ENCODE measurements at places on chromosomes 11 and 22.

GRCh38 chr11:29333993-29334775 is 682.6 kb downstream of the KCNA4 start:
- peak; percentile 63 for DNase-seq

GRCh38 chr11:116513278-116513823 is 259.4 kb downstream of the BUD13 start:
- DNase-seq, result no peak

GRCh38 chr11:28393348-28393747 is 285.2 kb downstream of the METTL15 start:
- no peak for DNase-seq

DNA sequence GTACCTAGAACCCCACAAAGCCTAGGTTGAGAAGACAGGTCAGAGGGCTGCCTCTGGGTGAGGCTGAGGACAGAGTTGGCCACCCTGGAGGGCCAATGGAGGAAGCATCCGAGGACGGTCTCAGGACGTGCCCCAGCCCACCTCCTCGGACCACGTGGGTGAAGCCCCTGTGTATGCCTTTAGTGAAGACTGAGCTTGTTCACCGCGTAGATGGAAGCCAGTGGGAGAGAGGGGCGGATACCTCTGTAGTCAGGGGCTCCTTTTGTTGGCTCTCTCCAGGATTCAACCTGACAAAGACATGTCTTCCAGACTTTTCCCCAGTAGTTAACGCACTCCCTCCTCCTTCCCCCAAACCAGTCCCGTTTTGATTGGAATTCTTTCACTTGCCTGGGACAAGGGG is 110.7 kb downstream of the ZBTB16 start:
- DNase-seq, result no peak

- no peak for DNase-seq
Observed at GRCh38 chr11:16985297-16985696, 28.9 kb downstream of the PLEKHA7 start.

GRCh38 chr11:76552987-76553386 is 108.2 kb downstream of the EMSY start:
- no peak for DNase-seq

- DNase-seq, result no peak
Observed at GRCh38 chr22:36259615-36260300, 6.8 kb downstream of the APOL1 start.

DNA sequence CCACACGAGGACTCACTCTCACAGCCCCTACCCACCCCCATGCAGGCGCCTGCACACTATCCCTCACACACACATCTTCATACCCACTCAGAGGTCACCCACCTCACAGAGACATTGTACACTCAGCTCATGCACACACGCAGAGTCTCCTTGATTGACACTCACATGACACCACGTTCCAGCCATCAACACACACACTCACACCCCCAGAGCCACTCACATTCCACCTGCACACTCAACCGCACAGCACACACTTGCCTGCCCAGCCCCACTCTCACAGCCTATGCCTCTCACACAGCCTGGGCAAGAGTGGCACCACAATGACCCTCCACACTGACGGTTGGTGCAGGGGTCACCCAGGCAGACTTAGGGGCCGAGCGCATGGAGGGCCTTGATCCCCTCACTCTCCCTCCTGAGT is 2.2 kb downstream of the SPI1 start:
- no peak for DNase-seq

GRCh38 chr11:60916669-60917206 is 2.8 kb downstream of the TMEM109 start:
- DNase-seq, result no peak

- peak; percentile 93 for DNase-seq
Observed at GRCh38 chr11:66408488-66409214, 12.2 kb upstream of the NPAS4 start.

DNA sequence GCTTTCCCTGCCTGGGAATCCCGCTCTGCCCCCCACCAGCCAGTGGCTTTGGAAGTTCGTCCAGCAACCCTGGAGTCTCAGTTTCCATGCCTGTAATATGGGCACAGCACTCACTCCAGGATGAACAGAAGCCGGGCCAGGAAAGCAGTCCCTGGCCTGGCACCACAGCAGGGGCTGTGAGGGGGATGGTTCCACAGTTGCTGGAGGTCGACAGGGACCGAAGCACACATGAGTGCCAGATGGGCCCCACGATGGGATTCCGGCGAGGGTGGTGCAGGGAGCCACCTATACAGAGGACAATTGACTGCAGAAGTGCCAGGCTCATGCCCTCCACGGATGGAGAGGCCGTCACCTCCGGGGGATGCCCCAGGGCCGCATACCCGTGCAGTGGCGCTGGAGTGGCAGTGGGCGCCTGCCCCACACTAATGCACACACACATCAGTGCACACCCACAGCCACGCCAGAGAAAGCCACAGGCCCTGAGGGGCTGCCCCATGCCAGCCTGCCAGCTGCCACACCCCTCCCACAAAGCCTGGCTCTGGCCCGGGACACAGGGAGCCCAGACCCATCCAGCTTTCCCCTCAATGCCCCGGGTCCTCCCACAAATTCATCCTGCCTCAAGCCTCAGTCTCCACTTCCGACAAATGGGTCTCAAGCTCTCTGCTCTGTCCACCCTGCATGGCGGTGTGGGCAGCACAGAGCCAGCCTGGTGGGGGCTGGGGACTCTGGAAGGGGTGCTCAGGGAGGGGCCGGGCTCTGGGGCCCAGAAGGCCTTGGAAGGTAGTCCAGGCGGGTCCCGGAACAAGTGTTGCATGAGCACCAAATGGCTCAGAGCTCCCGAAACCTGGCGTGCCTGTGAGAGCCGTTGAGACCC is 9.7 kb downstream of the ASCL2 start:
- no peak for DNase-seq
